ENCODE measurements at places on chromosomes 5 and 9. TPM values are rescaled to one million over a fixed set of nuclear protein-coding genes. Genes with fewer than 3 reads are reported as not detected.

DPH7 gene
- 45.7 TPM for total RNA-seq

CARTPT gene
- not detected for total RNA-seq

OR13C8 gene
- total RNA-seq: not detected

MYMK gene
- total RNA-seq: not detected

OR13C5 gene
- not detected for total RNA-seq

C5orf52 gene
- not detected for total RNA-seq

PCDHGA3 gene
- total RNA-seq: 0.07 TPM

INSYN2B gene
- 0.19 TPM for total RNA-seq

HRH2 gene
- total RNA-seq: not detected

FAM200C gene
- 3.7 TPM for total RNA-seq

DNA sequence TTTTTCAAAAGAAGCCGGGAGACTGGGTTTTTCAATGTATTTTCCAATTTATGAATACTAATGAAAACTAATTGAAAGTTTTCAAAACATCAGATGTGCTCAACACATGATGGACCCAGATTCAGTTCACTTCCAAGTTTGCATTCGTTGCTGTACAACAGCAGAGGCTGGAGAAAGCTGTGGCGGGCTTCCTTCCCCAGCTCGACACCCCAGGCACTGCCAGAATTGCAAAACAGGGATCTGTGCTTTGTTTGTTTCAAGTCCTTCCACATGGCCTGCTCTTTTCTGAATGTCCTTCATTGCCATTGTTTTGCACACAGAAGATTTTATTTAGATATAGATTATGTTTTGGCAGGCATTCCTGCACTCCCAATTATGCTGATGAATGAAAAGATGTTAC, 30.3 kb upstream of the INSYN2B start:
- DNase-seq: no peak

DNA sequence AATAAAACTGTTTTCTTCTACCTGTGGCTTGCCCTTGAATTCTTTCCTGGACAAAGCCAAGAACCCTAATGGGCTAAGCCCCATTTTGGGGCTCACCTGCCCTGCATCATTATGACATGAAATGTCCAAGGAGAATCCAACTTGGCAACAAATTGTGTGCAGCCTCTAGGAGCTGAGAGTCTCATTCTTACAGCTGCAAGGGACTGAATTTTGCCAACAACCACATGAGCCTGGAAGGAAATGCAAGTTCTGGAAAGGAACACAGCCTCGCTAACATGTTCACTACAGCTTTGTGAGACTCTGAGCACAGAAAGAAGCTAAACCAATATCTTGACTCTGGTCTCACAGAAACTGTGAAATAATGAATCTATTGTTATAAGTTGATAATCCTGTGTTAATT, 94.8 kb upstream of the CDH12 start:
- no peak for DNase-seq

GRCh38 chr9:2018764-2019558, 3.8 kb downstream of the SMARCA2 start:
- peak; percentile 14 for DNase-seq

DNA sequence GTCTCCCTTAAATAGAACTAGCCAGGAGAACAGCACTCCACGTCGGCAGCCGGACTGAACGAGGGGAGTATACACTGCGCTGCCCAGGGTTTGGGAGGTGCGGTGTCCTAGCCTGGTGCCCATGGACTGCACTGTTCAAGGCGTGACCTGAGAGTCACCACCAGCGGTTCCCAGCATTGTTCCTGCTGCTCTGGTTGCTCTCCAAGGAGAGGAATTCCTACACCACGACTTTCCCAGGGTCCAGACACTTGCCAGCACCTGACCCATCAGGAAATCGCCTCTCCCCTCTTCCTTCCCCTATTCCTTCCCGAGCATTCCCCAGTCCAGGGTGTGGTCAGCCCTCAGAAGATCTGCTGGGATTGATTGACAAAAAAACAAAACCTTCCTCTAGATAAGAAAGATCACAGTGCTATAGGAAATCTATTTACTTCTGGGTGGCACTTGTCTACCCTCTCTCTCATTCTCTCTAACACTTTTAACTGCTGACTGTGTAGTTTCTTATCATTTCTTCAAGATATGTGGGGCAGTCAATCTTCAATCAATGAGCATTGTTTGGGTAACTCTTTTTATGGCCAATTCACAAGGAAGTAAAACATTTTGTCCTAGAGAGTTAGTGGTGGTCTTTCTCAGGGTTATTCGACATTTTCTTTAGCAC, 297.8 kb upstream of the ACTBL2 start:
- no peak for DNase-seq

DNA sequence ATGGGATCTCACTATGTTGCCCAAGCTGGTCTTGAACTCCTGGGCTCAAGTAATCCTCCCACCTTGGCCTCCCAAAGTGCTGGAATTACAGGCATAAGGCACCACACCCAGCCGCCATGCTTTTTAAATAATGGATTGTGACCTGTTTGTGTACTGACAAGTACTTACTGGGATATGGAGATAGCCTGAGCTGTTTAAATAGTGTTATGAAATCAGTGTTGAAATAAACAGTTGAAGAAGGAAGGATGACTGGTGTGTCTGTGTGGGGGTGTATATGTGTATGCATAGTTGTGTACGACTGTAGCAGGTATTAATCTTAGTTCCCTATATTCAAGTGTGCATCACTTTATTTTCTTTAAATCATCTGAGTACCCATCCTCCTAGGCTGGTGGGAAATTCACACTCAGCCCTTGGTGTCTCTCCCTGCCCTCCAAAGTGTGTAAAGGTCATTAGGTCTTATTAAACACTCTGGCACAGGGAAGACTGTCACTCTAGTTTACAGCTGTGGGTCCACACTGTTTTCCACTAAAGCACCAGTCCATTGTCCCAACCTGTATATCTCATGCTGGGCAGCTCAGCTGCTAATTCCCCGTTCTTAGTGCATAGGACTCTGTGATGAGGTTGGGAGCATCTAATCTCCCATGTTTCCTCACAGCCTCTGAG, 91.0 kb downstream of the SNX18 start:
- no peak for DNase-seq

DNA sequence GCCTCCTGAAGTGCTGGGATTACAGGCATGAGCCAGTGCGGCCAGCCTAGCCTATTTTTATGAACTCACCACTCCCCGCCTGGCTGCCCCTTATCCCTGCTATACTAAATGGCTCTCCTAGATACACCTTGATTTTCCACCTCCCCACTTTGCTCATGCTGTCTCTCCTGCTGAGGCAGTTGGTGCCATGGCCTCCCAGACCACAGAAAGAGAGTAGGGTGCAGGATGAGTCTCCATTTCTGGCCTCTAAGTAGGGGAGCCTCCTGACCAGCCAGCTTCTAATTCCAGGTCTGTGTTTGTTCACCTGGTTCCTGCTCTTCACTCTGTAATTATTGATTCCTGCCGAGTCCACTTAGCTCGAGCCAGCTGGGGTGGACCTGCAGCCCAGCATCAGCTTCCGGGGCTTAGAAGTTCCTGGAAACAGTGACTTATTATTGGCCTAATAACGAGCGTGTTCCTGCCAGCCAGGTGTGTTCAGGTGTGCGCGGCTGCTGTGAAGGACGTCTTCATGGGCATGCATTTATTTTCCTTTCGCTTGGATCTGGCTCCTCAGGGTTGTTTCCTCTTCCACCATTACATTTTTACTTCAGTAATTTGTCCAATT, 34.0 kb downstream of the ZNF618 start:
- DNase-seq: no peak

GRCh38 chr9:123468541-123468940, 112.5 kb downstream of the CRB2 start:
- no peak for DNase-seq

GRCh38 chr9:72465593-72465984, 55.8 kb upstream of the TMC1 start:
- no peak for DNase-seq

DNA sequence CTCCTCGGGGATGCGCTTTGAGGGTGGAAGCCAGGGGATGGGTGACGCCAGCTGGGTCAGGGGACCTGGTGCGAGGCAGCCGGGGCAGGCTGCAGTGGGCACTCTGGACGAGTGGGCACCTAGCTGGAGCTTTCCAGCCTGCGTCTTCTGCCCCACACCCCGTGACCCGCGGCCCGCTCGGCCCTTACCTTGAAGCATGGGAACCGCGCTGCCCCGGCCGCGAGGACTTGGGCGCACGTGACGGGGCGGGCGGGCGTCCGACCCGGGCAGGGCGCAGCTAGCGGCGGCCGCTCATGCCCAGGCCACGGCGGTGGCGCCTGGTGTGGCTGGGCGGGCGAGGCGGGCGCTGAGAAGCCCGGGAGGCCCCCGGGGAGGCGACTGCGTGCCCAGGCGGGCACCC, 300 bp downstream of the FAM163B start:
- no peak for DNase-seq

DNA sequence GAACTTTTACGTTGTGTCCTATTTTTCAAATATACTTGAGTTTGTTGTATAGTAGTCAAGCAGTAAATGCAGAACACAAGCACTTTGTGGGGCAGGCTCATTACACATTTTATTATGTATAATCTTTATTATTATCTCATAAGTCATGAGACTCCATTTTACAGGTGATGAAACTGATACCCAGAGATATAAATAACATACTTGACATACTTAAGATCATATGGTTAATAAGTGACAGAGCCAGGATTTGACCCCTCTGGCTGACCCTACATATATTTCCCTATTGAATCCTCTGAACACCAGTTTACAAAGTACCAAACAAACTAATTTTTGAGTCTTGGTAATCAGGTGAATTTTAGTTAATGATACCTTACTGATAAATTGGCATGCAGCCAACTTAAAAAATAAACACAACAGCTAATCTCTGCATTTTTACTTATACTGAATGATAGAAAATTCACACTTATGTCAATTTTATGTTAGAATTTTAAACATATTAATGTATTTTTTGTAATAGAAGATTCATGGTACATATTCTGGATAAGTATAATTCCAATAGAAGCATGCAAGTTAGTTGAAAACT, 305.0 kb upstream of the MEF2C start:
- DNase-seq: no peak

- DNase-seq: peak; percentile 51
Measured at GRCh38 chr5:79974886-79975285, 16.2 kb downstream of the MTX3 start.

GRCh38 chr5:87777877-87778276, 365.1 kb upstream of the CCNH start:
- no peak for DNase-seq

DNA sequence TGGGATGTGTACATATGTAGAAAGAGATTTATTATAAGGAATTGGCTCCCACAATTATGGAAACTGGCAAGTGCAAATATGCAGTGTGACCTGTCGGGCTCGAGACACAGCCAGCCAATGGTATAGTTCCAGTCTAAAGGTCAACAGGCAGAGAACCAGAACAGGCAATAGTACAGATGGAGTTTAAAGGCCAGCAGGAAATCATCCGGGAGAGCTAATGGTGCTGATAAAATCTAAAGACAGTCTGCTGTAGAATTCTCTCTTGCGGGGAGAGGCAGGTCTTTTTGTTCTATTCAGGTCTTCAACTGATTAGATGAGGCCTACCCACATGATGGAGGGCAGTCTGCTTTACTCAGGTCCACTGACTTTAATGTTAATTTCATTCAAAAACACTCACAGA, 21.8 kb downstream of the ANKRD31 start:
- DNase-seq: no peak

DNA sequence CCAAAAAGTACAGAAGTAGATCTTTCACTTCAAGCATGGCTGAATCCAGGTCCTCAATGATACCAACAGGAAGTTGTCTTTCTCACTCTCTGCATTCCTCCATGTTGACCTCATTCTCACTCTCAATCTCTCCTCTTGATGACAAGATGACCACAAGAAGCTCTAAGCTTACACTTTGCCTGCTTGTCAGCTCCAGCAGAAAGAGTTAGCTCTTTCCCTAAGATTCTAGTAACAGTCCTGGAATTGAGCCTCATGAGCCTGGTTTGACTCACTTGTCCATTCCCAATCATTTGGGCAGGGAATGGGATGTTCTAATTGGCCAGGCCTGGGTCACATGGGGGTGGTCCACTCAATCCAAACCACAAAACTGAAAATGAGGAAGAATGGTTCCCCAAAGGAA, 3.3 kb upstream of the CLTA start:
- no peak for DNase-seq

GRCh38 chr5:169281625-169282024, 19.3 kb downstream of the SLIT3 start:
- DNase-seq: no peak

GRCh38 chr9:136515276-136515675, 30.6 kb downstream of the NOTCH1 start:
- DNase-seq: no peak

GRCh38 chr9:104980039-104980654, 52.2 kb upstream of the ABCA1 start:
- no peak for DNase-seq

DNA sequence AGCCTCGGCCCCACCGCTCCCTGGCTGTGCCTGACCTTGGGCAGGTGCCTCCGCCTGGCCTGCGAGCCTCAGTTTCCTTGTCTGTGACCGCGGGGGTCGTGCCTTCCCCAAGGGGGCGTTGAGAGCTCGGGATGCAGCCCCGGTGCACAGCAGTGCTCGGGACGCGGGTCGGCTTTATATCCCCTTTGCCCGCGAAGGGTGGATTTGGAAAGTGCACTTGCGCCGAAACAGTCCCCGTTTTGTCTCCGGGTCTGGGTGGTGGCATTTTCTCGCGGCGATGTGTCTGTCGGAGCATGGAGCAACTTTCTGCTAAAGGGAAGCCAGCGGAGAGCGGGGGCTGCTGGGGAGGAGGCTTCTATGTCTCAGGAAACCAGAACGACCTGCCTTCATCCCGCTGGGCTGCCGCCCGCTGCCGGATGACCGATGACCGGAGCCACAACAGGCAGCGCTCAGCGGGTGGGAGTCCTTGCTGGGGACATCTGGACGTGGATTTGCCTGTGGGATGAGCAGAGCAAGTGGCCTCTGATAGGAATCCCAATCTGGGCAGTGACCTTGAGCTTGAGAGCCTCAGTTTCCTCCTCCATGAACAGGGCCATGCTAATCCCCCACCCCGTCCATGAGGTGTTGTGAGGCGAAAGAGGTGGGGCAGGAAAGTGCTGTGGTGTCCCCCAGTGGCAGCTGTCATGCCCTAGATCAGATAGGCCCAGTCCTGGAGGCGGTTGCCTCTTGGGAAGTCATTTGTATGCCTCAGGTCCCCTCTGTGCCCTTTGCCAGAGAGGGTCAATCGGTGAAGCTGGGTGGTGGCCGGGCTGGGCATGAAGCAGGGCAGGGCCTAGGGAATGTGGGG, 651 bp downstream of the HRH2 start:
- no peak for DNase-seq

DNA sequence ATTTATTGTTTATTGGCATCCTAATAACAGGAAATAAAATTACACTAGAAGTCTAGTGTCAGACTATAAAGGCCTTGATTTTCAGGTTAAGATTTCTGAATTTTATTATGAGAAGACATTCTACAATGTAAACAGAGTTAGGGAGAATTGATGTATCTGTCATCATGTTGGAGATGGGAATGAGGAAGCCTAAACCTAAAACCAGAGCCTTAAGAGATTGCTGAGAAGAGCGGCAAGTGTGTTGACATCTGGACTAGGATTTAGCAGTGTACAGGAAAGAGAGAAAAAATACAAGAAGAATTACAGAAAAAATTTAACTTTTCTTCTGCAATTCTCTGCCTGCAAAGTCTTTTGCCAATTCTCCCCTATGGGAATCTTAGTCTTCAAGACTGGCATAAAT, 525.5 kb downstream of the NR2F1-AS1 start:
- no peak for DNase-seq

All from MCF 10A (cell line).